ENCODE measurements at places on chromosomes 3 and 15.

GRCh38 chr15:89946681-89947299 lies 34.0 kb upstream of the ARPIN start:
- no peak for DNase-seq

DNA sequence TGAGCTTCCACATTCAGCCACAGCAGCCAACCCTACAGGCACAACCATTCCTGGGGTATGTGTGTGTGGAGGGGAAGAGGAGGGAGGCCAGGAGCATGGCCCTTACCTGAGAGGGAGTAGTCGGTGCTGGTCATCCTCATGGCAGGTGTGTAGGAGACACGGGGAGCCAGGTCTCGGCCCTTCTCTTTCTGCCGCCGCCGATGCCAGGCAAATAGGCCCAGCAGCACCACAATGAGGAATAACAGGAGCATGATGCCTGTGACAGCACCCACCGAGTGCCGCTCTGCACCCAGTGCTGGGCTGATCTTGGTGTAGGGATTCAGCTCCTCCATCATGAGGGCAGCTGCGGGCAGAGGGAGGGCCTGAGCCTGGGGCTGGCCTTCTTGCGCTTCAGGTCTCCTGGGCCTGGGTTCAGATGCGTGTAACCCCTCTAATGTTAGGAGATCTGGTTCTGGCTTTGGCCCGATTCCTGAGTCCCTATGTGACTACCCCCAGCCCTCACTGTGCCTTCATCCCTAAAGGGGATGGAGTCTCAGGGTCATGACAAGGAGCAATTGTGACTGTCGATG lies 44.4 kb downstream of the RAB11A start:
- DNase-seq: no peak

DNA sequence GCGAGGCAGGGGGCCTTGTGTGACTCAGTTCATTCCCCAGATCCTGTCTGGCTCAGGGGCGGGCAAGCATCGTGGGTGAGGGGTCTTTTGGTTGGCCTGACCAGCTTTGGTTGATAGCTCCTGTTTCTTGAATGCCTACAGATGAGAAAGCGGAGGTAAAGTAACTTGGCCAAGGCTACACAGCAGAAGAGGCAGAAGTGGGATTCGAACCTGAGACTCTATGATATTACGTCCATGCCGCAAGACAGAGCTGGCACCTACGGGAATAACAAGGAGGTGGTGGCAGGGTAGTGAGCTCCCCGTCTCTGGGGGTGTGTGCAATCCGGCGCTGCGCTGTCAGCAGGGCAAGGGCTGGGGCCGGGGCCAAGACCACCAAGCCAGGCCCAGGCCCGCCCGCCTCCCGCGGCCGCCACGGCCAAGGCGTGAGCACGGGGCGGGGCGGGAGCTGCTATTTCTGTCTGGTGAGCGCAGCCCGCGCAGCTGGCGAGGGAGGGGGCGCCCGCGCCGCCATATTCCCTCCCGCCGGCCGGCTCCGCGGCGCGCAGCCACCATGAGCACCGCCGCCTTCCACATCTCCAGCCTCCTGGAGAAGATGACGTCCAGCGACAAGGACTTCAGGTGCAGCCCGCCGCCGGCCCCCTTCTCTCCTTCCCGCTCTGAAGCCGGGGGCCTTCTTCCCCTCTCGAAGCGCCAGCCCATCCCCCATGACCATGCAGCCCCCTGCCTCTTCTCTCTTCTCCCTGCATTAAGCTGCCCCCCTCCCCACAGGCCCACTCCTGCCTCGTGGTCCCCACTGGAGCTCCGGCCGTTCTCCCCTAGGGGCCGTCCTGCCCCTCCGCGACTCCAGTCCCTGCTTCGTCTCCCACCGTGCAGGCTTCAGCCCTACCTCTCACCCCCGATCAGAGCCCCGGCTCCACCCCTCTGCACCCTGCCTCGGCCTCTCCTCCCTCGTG lies at the start of gene CAND2:
Gene CAND2 (plus strand): TSS at position 510 of the 953 bp plus-strand sequence. CDS start 41 bp downstream, at position 551.
- DNase-seq: no peak

DNA sequence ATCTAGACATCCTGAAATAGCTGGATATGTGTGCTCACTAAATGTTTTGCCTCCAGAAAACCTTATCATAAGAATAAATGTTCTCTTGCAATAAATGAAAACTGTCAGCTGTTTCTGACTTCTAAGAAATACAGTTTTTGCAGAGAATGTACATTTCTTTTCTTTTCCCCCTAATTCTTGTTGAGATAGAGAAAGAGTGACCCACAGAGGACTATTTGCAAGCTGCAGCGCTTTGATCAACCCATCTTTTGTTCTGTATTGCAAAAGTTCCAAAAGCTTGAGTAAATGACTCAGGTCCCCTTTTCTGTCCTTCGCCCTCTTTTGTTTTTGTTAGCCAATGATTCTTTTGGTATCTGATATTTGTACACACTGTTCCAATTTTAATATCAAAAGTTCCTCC lies 141.9 kb downstream of the BBX start:
- DNase-seq: no peak

DNA sequence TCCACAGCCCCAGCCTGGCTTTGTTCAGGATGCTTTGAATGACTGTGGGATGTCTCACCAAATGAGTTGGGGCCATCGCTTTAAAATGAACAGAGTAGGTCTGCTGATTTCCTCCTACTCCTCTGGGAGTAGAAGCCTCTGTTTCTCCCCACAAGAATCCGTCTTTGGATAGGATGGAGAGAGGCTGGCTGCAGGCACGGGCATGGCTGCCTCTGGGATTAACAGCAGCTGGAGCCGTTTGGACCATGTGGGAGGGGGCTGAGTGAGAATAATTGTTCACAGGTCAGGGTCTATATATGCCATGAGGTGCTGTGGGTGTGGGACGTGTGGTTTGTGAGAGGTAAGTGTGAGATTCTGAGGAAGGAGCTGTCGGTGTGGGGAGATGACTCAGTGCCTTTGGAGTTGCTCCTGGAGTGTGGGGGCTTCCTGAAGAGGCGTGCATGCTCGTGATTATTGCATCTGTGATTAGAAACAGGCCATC lies 48.0 kb upstream of the APEH start:
- DNase-seq: no peak

GRCh38 chr3:190718671-190719070 lies 143.8 kb downstream of the GMNC start:
- DNase-seq: no peak

- no peak for DNase-seq
Measured at GRCh38 chr3:46948830-46949671, 27.5 kb downstream of the CCDC12 start.

DNA sequence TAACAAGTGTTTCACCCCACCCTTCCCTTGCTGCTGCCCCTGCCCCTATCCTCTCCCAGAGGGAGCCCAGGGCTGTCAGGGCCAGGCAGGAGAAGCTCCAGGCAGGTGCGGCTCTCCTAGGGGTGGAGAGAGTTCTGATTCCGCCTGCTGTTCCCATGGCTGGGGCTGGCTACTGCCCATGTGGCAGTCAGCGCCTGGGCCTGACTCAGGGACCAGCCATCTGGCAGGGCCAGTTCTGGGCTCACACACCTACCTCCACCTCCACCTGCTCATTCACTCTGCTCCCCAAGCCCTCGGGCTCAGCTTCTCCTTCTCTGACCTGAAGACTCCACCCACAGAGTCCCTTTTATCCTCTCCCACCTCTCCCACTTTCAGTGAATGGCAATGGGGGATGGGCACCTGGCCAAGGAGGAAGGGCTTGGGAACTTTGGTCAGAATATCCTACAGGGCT lies 23.4 kb downstream of the AMOTL2 start:
- no peak for DNase-seq

DNA sequence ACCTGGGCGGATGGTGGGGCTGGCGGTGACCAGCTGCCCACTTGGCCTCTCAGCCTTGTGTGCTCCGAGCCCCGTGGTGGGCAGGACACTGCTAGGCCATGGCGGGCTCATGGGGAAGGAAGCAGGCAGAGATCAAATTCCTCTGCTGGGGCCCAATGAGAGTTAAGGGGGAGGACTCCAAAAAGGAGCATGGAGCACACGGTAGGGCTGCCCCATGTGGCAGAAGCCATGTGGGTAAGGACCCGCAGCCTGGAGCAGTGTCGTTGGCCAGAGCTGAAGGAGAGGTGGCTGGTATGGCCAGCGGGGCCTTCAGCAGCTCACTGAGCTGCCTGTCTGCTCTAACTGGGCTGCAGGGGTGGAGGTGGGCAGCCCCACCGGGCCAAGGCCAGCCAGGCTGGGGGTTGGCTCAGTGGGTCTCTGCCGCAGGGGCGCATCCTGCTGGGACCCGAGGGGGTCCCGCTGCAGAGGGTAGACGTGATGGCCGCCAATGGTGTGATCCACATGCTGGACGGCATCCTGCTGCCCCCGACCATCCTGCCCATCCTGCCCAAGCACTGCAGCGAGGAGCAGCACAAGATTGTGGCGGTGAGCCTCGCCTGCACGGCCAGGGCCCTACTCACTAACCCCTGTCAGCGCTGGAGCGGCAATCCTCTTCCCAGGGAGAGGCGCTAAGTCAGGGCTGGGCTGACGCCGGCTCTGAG lies 11.3 kb downstream of the STAB1 start:
- no peak for DNase-seq

GRCh38 chr15:33113666-33114373 lies 80.7 kb downstream of the FMN1 start:
- DNase-seq: no peak

DNA sequence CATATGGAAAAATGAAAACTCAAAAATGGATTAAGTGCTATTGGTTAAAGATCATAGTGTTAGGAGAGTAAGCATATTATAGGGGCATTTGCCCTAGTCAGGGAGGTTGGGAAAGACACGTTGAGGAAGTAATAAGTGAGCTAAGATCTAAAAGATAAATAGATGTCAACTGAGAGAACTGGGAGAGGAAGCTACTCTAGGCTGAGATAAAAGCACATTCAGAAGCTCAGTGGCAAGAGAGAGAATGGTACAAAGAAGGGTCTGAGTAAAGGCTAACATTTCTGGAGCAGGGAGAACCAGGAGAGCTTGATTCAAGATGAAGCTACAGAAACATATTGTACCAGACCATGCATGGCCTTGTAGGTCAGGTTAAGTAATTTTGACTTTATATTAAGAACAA lies 63.9 kb downstream of the TRPC1 start:
- no peak for DNase-seq

- DNase-seq: no peak
Measured at GRCh38 chr3:27960133-27960532, 238.0 kb upstream of the EOMES start.

- DNase-seq: no peak
Measured at GRCh38 chr15:37880009-37880834, 54.2 kb upstream of the TMCO5A start.

DNA sequence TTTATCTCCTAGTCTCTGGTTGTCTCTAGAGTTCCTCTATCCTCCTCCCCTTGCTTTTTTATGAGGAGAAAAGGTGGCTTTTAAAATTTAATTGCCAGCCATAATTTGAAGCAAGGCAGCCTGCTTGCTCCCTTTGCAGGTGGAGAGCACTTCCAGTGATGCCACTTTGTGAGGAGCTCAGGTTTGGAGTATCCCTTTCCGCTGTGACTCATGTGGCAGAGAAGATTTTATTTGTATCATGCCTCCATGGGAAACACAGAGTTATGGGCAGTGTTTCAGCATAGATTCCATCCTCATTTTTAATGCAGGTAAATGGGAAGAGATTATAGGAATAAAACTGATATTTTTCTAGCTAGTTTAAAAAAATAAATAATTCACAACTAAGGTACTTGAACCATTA lies 7.0 kb downstream of the PPM1L start:
- DNase-seq: no peak

DNA sequence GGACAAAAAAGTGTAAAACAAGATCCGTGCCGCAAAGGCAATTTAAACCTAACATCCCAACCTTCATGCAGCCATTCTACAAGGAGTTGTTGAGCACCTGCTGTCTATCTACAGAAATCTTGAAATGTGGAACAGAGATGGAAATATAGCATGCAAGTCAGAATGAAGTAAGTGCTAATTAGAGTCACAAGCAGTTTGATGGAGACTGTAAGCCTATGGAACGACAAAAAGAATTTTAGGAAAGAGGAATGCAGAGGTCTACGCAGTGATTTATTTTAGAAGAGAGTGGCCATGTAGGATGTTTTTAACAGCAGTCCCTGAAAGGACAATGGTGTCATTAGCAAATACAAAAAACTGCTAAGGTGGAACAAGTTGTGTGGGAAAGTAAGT lies 851 bp upstream of the DCBLD2 start:
- no peak for DNase-seq

Measured in stimulated activated CD8-positive, alpha-beta memory T cell treated with anti-CD3 and anti-CD28 coated beads, Interleukin-4, amount 100 ng/mL, for 1 hour (primary cell).